NCI-H2107 (cell line): ENCODE measurements at places on chromosomes 7 and 10.

DNA sequence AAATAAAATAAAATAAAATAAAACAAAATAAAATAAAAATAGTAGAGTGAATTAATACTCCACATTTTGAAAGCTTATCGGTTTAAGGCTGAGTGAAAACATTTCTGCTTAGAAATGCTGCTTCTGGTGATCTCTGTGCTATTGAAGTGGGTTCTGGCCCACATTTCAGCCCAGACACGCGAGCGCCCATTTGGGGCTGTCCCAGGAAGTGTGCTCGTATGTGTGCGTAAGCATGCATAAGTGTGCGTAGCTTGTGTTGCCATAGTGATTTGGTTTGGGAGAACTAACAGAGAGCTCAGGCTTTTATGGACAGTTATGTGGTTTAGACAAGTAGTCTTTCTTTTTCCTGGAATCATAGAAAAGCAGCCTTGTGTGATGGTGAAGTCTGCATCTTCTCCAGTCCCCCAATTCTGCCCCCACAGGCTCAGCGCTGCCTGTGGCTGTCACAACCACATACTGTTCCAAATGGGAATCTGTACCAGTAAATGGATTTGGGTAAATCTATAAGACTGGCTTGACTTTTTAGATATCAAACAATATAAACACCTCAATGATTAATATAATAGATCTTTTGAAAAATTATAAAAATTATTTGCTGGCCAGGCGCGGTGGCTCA is 29.8 kb upstream of the PURB start:
- no peak for DNase-seq

- no peak for DNase-seq
Observed at GRCh38 chr7:31437250-31437865, 76.5 kb upstream of the ITPRID1 start.

DNA sequence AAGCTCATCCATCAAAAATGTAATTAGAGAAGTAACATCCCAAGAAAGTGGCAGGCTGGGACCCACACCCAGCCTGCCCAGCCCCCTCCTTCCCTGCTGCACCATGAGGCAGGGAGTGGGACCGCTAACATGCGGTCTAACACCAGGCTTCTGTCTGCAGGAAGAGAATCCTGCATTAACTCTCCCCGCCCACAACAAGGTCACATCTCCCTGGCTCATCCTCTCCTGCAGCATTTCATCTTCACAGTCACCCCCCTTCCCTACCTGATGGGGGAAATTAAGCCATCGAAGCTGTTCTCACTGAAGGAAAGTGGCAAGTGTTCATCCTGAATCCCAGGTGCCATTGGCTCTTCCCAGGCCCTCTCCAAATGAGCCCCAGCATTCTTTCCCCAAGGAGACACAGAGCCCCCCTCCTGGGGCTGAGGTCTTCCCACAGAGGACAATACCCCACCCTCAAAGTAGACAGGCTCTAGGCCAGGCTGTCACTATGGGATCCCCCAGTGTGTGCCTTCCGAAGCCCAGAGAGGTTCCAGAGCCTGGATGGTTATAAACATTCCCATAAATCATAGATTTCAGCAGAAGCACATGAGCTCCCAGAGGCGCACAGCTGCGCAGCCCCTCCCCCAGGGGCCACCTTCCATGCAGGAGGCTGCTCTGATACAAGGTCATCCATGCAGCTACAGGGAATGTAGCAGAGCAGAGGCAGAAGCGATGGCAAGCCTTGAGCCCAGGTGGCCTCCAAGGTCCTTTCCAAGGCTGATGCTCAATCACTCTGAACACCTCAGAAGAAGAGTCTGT is 148.0 kb downstream of the OAT start:
- DNase-seq = no peak

DNA sequence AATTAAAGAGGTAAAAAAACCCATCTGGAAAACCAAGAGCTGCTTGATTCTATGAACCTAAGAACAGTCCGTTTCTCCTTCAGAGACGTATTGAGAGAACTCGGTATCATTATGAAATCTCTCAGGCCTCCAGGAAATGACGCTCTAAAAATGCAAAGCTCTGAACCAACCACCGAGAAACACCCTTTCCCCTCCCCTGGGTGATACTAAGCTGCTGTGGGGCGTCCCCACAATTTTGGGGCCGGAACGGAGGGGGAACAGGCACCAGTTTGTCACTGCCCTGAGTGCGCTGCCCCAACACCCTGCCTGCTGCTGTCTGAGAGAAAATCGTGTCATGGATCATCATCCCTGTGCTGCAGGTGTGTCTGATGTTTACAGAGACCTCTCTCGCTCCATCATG is 509.5 kb downstream of the DNAJB6 start:
- no peak for DNase-seq
